ENCODE measurements at places on chromosomes 3 and 15.
A peak's percentile ranks its signal among the peaks of the same experiment; 100 is the strongest.

DNA sequence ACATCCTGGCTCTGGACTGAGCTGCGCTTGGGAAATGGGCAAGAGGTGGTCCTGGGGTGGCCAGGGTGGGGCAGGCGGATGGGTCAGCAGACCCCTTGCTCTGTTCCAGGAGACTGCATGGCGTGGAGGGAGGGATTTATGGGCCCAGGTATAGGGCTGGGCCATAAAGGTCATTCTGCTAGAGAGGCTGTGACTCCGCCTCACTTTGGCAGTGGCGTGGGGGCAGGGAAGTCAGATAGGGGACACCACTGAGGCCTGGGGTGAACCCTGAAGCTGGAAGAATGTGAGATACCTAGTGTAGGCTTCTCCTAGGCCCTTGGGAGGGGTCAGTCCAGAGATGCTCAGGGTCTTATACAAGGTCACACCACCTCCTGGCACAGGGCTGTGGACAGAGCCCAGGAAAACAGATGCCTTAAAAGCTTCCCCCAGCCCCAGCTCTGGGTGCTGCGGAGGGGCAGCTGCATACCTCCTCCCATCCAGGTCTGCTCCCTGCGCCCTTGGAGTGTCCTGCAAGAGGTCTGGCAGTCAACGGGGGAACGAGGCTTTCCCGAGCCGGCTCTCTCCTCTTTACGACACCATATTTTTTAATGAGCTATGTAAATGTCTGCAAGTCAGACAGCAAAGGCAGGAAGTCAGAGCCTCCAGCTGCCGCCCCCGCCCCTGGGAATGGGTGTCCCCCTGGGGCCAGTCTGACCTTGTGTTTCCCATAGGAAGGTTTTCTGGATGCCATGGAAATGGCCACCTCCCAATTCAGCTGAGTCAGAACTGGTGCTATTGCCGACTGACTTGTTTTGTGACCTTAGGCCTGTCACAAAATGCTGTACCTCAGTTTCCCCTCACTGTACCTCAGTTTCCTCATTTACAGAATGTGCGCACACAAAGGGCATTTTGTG lies 26.3 kb downstream of the LINGO1 start:
- DNase-seq = no peak

GRCh38 chr3:12060139-12060845 lies 56.1 kb downstream of the SYN2 start:
- no peak for DNase-seq

- DNase-seq = no peak
Measured at GRCh38 chr3:157284688-157285087, 124.7 kb upstream of the CCNL1 start.

DNA sequence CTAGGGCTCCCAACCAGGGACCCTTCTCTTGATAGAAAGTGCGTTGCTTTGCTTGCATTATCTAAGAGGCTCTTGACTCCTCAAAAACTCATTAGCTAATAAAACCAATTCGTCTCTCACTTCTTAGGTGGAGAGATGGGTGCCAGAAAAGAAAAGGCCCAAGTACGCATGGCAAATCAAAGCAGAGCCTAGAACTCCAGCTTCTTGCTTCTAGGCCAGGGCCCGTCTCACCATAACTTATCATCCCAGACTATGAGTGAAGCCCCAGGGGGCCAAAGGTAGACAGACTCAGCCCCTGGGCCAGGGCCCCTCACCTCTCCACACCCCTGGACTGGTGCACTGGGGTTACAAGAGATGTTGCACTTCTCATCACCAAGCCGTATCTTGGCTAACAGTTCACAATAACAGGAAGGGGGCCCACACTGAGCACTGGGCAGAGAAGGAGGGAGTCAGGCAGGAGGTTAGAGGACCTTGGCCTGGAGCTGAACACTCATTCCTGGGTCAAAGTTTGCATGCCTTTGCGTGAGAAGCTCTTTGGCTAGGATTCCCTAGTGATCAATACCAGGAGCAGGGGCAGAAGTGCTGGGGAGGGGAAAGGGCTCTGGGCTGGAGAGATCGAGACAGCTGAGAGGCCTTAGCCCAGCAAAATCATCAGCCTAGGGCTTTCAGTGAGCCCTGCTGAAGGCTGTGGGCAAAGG lies 5.4 kb upstream of the CYP1A1 start:
- DNase-seq = no peak

GRCh38 chr3:50475348-50475747 lies 28.1 kb downstream of the CACNA2D2 start:
- DNase-seq = no peak

DNA sequence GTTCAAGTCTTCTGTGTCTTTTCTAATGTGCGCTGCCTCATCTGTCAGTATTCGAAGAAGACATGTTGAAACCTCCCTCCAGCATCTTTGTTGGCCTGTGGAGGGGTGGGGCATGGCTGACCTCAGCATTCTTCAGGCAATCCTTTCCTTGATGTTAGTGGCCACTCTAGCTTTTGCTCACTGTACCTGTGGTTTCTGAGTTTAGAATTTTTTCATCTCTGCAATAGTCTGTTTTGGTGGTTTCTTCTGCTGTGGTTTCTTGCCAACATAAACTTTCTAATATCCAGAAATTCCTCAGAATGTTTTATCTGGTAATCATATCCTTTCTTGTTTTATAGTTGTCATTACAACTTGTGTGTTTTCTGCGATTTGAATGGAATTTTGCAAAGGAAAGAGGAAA lies 251.3 kb upstream of the NR2E3 start:
- peak; percentile 63 for DNase-seq
